ENCODE measurements at places on chromosomes 5 and 9.

GRCh38 chr5:173884402-173885053 lies 3.6 kb upstream of the CPEB4 start:
- no peak for DNase-seq

DNA sequence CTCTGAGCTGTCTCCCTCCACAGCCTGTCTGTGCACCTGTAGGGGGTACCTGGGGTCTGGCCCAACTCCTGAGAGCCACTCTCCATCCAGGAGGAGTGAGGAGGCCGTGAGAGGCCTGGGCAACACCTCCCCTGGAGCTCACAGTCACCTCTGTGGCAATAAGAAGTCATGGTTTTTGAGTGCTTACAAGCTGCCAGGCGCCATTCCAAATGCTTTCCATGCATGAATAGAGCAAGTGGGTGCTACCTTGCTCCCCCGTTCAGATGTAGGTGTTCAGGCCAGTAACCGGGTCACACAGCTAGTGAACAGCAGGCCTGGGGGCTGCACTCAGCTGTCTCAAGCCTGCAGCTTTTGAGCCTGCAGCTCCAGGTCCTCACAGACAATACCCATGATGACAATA lies 30.6 kb downstream of the CORO2A start:
- DNase-seq: no peak

DNA sequence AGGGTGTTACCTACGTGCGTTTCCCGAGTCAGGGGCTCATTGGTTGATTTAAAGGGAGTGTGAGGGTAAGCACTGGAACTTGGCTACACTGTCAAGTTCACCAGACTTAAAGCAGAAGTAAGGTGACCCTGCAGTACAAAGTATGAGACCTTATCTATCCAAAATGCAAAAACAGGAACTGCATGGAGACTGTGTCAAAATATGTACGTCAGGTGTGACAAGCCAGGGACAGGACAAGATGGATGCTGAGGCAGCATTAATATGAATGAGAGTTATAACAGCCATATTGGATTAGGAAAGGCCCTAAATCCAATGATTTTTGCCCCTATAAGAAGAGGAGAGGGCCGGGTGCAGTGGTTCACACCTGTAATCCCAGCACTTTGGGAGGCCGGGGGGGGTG lies 15.4 kb upstream of the SUSD3 start:
- no peak for DNase-seq

- no peak for DNase-seq
Observed at GRCh38 chr9:2955575-2955974, 111.7 kb upstream of the PUM3 start.

DNA sequence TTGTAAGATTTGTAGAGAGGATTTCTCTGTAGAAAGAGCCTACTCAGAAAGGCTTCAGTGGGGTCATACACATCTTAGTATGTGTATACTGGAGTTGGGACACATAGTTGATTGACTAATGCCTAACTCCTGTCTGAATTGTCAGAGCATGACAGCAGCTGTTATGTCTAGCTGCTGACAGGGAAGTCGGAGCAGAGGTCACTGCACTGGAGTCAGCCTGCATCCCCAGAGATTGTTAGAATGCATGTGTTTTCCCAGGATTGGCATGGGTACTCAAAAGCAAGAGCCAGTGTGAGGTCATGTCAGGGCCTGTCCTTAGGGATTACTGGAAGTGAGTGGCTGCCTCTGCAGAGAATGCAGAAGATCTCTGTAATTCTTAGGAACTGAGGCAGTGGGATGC lies 82.7 kb downstream of the ITGA1 start:
- no peak for DNase-seq

DNA sequence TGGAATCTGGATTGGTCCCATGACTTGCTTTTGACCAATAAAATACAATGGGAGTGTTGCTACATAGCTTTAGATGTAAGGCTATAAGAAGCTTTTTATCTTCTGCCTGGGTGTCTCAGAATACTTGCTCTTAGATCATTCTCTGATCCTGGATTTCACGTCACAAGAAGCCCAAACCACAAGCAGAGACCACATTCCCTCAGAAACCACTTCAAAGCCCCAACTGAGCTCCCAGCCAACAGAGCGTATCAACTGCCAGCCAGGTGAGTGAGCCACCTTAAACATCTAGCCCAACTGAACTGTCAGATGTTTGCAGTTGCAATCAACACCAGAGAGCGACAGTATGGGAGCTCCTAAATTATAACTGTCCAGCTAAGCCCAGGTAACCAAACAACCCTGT lies 687.1 kb downstream of the TLE1 start:
- peak; percentile 67 for DNase-seq

GRCh38 chr9:132840980-132841379 lies 37.1 kb downstream of the AK8 start:
- DNase-seq: no peak

- no peak for DNase-seq
Observed at GRCh38 chr5:66442951-66443445, 153.2 kb upstream of the MAST4 start.

DNA sequence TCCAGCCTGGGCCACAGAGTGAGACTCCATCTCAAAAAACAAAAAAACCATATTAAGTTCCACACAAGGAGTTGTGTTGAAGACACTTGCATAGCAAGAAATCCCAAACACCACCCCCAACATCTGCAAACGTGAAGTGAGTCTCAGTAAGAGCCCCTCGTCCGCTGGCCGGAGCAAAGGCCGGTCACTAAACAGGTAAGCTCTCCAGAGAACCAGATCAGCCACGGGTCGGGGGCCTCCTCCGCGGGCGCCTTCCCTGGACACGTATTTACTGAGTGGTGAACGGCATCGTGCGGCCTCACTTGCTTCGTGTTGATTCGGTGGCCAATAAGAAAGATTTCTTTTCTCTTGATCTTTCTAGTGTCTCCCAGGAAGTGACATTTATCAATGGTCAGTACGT lies 93.6 kb downstream of the MRPL36 start:
- no peak for DNase-seq

GRCh38 chr5:123708074-123708806 lies 196.3 kb downstream of the CSNK1G3 start:
- DNase-seq: peak; percentile 89

DNA sequence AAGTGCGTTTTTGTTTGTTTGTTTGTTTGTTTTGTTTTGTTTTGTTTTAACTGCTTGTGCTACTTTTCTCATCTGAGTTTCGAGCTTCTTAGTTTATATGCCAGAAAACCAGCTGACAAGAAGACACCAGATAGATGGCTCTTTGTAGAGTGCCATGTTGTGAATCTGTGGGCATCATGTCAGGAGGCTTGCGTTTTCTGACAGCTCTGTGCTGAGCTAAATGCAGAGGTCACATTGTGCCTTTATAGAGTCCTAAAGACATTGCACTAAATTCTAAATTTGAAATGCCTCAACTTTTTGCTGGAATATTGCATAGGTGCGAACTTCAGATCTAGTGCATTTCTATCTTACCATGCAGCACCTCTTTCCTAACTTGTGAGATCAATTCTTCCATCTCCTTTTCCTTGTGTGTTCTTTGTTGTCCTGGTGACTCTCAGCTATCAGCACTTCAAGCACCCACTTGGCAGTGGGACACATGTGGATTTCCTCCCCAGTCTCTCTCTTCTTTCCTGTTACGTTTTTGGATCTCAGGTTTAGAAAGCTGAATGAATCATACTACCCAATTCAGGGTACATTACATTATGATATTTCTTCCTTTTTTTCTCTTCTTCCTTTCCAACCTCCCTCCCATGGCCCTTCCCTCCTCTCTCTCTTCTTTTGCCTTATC lies 379.0 kb upstream of the RPS23 start:
- no peak for DNase-seq

DNA sequence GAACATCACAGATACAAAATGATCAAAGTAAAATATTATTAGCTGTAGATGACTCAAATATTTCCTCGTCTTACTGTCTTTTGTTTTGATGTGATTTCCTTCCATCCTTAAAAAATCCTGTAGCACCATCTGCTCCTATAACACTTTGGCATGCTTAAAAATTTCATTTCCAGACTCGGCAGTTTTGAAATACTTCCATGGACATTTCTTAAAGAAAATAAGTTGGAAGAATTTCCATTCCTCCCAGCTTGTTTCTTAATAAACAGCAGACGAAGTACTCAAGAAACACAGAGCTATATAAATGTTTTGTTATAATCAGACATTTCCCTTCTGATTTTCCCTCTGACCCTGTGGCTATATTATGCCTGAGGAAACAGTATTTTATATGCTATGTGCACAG lies 41.2 kb upstream of the SVEP1 start:
- DNase-seq: no peak

- DNase-seq: no peak
Observed at GRCh38 chr9:26148128-26148527, 469.9 kb upstream of the TUSC1 start.

DNA sequence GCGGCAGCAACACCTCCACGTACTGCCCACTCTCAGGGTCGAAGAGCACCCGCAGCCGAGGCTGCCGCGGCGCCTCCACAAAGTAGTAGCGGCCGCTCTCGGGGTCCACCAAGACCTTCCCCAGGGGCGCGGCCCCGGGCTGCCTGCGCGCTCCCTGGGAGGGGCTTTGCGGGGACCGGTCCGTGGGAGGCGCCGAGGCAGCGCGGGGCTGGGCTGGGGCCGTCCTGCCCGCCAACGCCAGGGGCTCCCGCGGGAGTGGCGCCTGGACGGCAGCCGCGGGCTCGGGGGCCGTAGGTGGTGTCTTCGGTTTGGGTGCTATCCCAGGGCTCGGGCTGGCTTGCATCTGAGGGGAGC lies 2.6 kb upstream of the MZB1 start:
- no peak for DNase-seq
